ENCODE measurements at places on chromosomes 4 and X.
A peak's percentile ranks its signal among the peaks of the same experiment; 100 is the strongest.

- no peak for DNase-seq
These were observed 115.2 kb upstream of the LRPAP1 start for GRCh38 chr4:3647421-3647820.

GRCh38 chrX:134734466-134734952 is 76.2 kb upstream of the PLAC1 start:
- no peak for DNase-seq

DNA sequence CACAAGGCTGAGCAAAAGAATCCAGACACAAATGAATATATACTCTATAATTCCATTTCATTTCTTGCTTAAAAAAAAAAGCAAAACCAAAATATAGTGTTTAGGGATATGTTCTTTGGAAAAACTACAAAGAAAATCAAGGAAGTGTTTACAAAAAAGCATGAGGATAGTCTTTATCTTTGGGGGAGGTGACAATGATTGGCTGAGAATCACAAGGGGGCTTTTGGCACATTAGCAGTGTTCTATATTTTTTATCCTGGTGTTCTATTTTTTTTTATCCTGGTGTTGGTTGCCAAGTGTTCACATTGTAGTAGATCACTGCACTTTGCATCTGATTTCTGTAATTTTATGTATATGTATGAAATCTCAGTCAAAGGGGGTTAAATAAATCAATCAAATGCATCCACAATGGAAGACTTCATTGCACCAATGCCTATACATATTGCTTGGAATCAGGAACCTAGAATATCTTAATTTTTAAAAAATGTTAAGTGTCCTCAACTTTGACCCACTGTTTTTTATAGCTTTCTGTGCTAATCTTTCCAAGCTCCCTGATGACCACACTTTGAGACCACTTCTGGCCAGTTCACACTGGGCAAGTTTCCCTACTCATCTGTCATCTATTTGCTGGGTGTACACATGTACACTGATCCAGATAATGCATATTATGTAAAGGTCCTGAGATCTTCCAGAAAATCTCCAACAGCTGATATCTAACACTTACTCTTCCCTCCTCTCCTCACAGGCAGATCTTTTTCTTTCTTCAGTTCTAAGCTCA is 3.7 kb downstream of the TBC1D9 start:
- no peak for DNase-seq

- DNase-seq, result no peak
These were observed 118.9 kb upstream of the PCDH7 start for GRCh38 chr4:30601070-30601865.

DNA sequence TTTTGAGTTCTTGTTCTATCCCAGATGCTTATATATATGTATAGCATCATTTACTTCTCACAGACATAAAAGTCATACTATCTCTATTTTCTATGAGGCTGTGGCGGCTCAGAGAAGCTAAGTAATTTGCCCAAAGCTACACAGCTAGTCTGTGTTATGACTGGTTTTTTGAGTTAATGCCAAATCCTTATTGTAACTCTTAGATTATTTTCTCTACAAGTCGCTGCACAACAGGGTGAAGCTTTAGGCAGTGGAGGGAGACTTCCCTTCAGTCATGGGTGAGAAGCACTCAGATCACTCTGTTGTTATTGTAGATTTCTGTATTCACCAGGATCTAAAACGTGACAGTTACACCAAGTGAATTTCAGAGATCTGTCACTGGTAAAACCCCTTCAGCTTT is 48.1 kb downstream of the WWC2 start:
- DNase-seq, result no peak

DNA sequence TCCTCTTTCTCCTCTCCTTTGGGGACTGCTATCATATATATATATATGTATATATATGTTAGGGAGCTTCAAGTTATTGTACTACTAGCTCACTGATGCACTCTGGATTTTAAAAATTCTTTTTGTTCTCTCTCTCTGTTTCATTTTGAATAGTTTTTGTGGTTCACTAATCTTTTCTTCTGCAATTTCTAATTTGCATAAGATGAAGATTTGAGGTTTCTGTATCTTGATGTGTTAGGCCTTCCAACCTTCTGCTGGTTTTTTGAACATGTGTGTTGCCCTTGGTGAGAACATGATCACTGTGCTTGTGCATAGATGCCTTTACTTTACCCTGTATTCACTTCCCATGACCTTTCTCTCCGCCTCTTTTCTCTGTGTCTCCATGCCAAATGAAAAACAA is 7.8 kb upstream of the ZNF718 start:
- no peak for DNase-seq

DNA sequence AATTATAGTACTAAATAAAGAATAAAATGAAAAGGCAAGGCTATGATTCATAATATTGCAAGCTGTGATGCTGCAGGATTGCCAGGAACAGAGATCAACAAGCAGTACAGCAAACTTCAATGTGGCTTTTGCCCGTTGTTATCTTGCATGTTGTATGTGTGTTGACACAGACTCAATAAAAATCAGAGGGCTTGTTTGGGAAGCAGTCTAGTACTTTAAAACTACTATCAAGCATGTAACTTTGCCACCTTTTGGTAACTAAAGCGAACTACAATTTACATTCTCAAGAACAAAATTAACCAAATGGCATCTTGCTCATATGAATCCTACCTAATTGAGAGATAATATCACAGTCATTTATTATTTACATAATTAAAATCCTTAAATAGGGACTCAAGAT is 79.8 kb upstream of the GPM6A start:
- DNase-seq, result peak; percentile 13

GRCh38 chrX:32451954-32452695 is 759.2 kb downstream of the DMD start:
- no peak for DNase-seq

GRCh38 chr4:164779811-164780216 is 25.9 kb downstream of the SMIM31 start:
- DNase-seq, result no peak

GRCh38 chr4:184748251-184748652 is 14.4 kb upstream of the CENPU start:
- DNase-seq, result no peak

DNA sequence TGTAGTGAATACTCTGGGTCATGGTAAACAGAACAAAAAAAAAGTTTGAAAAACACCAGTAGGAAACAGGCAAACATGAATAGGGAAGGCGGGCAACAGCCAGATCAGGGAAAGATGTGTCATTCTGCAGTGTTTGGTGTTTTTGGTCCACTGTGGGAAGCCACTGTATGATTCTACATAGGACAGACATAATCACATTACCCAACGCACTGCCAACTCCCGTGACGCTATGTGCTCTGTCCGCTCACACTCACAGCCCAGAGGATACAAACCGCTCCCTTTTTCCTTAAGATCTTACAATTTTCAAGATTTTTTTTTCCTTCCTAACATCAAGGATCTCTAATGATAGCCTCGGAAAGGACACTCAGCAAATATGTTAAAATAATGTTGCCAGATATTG is 59.3 kb downstream of the HADH start:
- no peak for DNase-seq

- DNase-seq, result no peak
These were observed 2.9 kb downstream of the PF4 start for GRCh38 chr4:73978886-73979285.

- DNase-seq, result peak; percentile 16
These were observed 60.9 kb downstream of the HTT start for GRCh38 chr4:3135155-3136011.

GRCh38 chr4:158331863-158332262 is 121.6 kb downstream of the TMEM144 start:
- DNase-seq, result no peak

GRCh38 chrX:68532831-68533533 is 34.1 kb downstream of the YIPF6 start:
- DNase-seq, result no peak

- no peak for DNase-seq
These were observed 328.3 kb downstream of the UNC5C start for GRCh38 chr4:95220205-95221175.

GRCh38 chrX:150162141-150162540 is 201.0 kb upstream of the MAMLD1 start:
- DNase-seq, result no peak

DNA sequence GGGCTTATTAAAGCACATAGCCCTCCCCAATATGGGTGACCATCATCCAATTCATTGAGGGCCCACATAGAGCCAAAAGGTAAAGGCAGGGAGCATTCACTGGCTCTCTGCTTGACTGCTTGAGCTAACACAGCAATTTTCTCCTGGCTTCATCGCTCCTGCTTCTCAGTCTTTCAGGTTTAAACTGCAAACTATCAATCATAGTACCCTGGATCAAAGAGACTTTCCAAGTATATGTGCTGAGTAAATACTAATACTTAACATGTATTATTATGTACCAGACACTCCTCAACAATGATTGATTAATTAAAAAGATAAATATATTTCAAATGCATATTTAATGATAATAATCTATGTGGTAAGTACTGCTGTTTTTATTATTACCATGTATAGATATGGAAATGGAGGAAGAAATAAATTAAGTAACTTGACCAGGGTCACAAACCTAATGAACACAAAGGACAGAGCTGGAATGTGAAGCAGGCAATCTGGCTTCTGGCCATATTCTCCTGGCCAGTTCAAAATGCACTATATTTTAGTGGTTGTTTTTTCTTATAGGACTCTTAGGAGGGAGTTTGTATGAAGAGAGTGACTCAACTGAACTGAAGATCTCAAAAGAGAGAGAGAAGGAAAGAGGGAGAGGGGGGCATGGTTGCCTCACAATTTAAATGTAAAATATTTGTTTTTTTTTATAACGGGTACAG is 1197.3 kb downstream of the TECRL start:
- DNase-seq, result no peak

GRCh38 chr4:36771411-36772153 is 473.0 kb upstream of the NWD2 start:
- DNase-seq, result no peak

- DNase-seq, result no peak
These were observed 55.0 kb upstream of the CXXC4 start for GRCh38 chr4:104549736-104550135.

- DNase-seq, result no peak
These were observed 34.6 kb downstream of the TAF1 start for GRCh38 chrX:71400710-71401109.

DNA sequence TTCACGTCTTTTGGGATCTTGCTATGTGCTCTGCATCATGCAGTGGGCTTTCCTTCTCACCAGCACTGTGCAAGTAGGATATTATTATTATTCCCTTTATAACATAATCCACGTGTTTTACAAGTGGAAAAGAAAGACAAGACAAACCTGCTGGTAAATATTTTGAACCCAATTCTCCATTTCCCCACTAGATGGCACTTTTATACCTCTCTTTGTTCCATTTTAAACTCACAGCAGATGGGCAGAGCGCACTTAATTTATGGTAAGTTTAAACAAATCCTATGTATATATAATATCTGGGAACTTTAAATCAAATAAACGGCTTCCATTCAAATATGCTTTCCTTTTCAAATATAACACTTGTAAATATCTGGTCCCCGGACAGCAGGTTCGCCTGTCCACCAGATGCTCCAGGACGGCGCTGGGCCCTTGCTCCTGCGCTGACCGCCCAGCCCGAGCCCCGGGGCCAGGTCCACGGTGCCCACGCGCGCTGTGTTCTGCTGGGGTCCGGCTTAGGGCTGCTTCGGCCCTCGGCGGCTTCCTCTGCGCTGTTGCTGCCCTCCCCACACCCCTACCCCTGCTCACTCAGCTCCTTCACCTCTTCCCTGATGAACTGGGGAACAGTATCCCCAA is 31.1 kb downstream of the F11 start:
- peak; percentile 1 for DNase-seq

GRCh38 chr4:73922766-73923630 is 53.8 kb downstream of the CXCL1 start:
- no peak for DNase-seq

DNA sequence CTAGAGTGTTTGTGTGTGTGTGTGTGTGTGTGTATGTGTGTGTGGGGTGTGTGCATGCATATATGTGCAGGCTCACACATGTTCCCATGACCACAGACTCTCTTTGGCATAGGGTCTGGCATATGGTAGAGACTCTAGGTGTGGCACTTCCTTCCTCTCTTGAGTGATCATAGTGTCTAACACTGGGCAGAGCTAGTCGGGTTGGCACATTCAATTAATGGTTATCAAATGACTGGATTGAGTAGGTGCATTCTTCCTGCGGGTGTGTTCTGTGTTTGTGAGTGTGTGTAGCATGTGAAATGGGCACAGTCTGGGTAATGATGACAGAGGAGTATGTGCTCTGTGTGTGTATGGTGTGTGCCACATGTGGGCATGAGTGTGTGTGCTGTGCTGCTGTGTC is 106.5 kb downstream of the EFNB1 start:
- no peak for DNase-seq

- no peak for DNase-seq
These were observed 209.2 kb downstream of the TECRL start for GRCh38 chr4:64200001-64200555.

- DNase-seq, result no peak
These were observed 124.0 kb upstream of the NOCT start for GRCh38 chr4:138891631-138892031.

GRCh38 chrX:155023907-155024833 is 1.6 kb upstream of the F8 start:
- DNase-seq, result no peak

- DNase-seq, result no peak
These were observed 34.5 kb downstream of the CTBP1 start for GRCh38 chr4:1214101-1215095.

DNA sequence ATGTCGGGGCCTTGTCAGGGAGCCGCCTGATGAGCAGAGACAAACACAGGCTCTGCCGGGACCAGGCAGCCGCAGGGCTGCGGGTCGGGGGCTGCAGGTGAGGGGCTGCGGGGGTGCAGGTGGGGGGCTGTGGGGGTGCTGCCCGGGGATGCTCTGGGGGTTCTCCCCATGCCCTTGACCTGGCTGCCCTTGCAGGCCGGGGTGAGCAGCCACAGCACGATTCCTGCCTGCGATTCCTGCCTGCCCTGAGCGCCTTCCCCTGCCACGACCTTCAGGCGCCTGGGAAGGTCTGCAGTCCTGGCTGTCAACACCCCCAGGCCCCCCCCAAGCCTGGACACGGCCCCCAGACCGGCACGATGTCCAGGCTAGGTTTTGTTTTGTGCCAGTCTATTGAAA is 106.3 kb downstream of the FAM53A start:
- DNase-seq, result no peak

DNA sequence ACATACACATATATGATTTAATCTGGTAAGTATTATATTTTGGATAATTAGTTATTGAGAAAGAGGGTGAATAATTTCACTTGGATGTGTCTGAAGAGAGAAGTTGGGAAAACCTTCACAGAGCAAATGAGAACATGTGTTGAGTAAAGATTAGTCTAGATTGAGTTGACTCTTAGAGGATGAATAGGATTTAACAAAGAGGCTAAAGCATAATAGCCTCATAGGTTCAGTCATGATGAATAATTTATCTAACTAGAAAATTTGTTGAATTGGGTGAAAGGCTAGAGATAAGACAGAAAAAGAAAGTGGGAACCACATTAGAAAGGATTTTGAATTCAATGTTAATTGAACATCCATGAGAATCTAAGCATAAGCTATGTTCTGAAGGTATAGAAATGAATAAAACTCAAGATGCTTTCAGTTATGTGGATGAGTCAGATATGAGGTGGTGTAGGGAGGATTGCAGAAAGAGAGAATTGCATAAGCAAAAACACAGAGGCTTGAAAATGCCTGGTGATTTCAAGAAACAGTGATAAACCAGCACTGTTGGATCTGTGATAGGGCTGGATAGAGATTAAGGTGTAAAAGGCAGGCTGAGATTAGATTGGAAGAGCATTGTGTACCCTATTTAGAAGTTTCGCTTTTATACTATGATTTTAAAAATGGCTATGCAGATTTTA is 207.6 kb upstream of the NR3C2 start:
- DNase-seq, result no peak

- no peak for DNase-seq
These were observed 38.8 kb upstream of the IGFBP7 start for GRCh38 chr4:57148831-57149505.

- DNase-seq, result no peak
These were observed 111.6 kb downstream of the AFF2 start for GRCh38 chrX:148611993-148612392.

Data from NCI-H774 (cell line).